ENCODE measurements at places on chromosomes 3 and 15.

- no peak for DNase-seq
These were observed 55.4 kb downstream of the ITGA11 start for GRCh38 chr15:68376447-68377060.

DNA sequence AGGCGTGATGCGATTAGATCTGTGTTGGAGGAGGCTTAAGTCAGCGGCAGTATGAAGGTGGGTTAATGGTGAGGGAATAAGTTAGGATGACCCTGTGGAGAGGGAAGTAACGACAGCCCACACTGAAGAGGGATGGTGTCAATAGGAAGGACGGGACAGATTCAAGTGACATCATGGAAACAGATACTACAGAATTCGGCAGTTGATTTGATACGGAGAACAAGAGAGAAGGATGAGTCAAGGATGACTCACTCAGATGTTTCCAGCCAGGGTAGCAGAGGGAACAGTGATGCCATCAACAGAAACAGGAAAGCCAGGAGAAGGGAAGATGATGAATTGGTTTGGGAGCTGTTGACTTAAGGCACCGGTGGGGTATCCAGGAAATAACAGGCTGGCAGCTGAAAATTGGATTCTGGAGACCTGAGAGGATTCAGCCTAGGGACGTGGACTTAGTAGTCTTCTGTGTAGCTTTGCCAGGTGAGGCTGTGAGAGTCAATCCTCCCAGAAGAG is 38.0 kb downstream of the SHC4 start:
- DNase-seq, result peak; percentile 89

GRCh38 chr15:101086394-101087171 is 165.3 kb downstream of the CHSY1 start:
- DNase-seq, result no peak

GRCh38 chr3:440826-441225 is 244.3 kb downstream of the CHL1 start:
- no peak for DNase-seq

DNA sequence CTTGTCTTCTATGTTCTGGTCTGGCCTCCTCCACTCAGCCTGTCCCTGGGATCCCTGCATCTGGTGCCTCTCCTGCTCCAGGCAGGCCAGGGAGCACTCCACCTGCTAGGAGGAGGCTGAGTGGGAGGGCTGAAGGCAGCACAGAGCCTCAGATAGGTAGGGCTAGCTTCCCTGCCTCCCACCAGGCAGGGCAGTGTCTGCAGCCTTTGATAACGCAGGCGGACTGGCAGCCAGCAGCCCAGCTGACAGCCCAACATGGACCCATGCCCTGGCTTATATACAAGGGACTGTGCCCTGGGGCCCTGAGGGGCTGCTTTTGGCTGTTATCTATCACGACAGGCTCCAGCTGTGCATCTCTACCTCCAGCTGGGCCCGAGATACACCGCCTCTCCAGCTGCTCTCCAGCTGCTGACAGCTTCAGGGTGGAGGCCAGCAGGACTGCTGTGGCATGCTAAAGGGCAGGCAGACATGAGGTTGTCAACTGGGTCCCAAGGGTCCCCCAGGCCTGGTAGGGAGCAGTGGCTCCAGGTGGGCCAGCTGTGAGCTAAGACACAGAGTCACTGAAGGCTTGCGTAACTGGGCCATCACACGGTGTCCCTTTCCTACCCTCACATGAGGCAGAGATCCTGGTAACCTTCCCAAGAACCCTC is 5.2 kb upstream of the CLK3 start:
- DNase-seq, result no peak

- no peak for DNase-seq
These were observed 388.3 kb downstream of the MFSD1 start for GRCh38 chr3:159189994-159190669.

DNA sequence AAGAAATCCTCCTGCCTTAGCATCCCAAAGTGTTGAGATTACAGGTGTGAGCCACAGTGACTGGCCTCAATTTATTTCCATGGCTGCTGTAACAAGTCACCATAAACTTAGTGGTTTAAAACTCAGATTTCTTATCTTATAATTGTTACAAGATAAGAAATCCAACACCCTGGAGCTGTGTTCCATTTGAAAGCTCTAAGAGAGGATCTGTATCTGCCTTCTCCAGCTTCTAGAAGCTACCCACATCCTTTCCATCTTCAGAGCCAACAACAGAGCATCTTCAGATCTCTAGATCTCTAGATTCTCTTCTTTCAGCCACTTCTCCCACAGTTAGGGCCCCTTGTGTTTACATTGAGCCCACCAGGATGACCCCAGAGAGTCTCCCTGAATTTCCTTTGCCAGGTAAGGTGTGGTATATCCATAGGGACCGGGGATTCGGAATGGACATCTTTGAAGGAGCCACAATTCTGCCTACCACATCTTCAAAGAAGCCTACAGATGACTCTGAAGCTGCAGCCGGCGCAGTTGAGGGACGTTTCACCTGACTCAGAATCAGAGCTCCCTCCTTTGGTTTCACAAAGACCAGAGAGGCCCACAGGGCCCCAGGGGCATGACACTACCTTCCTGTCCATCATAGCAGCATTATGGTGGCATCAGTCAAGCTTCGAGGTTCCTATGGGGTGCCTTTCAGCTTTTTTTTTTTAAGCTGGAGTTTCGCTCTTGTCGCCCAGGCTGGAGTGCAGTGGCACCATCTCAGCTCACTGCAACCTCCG is 87.0 kb upstream of the IGF1R start:
- DNase-seq, result no peak

DNA sequence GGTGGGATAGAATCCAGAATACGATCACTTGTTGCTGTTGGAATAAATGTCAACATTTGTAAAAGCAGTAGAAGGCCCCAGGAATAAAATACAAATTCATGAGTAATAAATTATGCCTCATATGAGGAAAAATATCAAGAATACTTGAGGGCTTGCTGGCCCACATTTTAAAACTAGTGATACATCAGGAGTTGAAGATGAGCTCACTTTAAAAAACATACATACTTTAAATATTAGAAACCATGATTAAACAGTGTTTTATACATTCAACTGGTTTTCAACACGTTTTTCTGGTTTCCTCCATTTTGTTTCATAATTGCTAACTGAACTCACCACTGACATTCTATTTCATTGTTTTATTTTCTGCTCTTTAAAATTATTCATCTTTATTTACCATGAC is 141.4 kb downstream of the TFG start:
- DNase-seq, result no peak
